Lower lobe of right lung (tissue), 2 donors: ENCODE measurements at places on chromosomes 7 and 10. TPM values are rescaled to one million over a fixed set of nuclear protein-coding genes. Genes with fewer than 3 reads are reported as not detected.

DNA sequence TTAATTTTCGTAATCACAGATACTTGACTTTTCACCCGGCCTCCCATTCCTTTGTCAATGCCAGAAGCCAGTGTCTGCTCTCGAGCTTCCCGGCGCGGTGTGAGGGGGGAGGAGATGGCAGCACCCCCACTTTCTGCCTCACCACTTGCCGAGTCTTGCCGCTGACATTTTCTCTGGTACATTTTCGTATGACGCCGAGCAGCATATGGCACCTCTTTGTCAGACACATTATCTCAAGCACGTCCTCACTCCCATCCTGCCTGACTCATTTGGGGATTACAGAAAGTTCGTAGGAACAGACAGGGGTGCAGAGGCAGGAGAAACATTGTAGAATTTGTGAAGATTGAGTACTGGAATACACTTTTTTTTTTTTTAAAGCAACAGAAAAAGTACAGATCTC lies 60.8 kb upstream of the SORCS3 start:
- no peak overlapping the region for H3K27ac ChIP-seq
- no peak for DNase-seq
- H3K36me3 ChIP-seq: no peaks in the 10 kb centered on the region
- H3K4me3 ChIP-seq: no peak overlapping the region
- H3K27me3 ChIP-seq: peaks cover 6% of the 10 kb centered on the region

DNA sequence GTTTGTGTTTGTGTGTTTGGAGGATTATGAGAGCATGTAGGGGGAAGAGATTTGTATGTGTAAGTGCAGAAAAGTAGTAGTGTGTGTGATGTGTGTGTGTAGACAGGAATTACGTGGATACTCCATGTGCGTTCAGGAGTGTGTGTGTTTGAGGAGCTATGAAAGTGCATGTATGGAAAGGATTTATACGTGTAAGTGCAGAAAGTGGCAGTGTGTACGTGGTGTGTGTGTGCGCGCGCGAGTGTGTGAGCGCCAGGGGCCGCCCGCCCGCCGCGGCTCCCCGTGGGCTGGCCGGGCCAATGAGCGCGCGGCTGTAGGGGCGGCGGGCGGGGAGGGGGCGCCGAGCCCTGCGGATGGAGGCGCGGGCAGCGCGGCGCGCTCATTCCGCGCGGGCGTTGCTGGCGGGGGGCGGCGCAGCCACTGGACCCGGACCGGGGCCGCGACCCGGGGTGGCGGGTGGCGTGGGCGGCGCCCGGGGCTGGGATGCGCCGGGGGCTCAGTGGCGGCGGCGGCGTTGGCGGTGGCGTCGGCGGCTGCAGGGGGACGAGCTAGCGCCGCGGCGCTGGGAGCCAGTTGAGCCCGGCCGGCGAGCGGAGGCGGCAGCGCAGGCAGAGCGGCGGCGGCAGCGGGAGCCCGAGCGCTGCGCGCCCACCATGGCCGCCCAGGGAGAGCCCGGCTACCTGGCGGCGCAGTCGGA lies at the start of gene BICC1:
Gene BICC1, plus strand, starts transcription at position 382 of the 697 bp plus-strand sequence. Its CDS starts 272 bp downstream, at position 654.
- peak within 1 kb of the TSS; percentile 64 for H3K4me3 ChIP-seq
- no peak for DNase-seq
- no peaks in the 10 kb centered on the region for H3K36me3 ChIP-seq
- peaks cover 29% of the 10 kb centered on the region for H3K27me3 ChIP-seq
- H3K27ac ChIP-seq: peak within 1 kb of the TSS; percentile 76
- H3K4me1 ChIP-seq: peaks cover 14% of the 10 kb centered on the region

DDC gene
- 3.0 TPM for total RNA-seq

DNA sequence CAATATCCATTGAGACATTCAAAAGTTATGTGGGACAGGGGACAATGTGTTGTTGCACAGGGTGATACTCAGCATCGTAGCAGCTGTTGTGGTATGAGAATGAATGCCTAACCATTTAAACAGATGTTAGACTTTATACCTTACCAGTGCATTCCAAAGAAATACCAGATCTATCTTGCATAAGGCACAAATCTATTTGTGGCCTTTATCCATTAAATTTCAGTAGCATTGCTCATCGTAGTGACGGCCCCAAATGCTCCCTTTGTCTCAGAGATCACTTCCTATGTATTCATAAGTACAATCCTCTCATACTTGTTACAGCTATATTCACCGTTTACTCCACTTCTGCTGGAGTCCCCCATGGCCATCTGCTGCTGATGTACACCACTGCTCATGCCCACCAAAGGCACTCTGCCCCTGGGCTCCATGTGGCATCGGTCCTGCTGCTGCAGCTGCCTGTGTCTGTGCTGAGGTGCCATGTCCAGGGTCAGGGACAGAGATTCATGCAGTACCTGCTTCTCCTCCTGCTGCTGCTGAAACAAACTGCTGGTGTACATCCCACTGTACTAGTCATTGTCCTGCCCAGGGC lies 96.3 kb downstream of the CPED1 start:
- no peaks in the 10 kb centered on the region for H3K36me3 ChIP-seq
- no peak overlapping the region for H3K4me3 ChIP-seq
- no peak overlapping the region for H3K27ac ChIP-seq
- DNase-seq: no peak
- H3K4me1 ChIP-seq: no peaks in the 10 kb centered on the region

DNA sequence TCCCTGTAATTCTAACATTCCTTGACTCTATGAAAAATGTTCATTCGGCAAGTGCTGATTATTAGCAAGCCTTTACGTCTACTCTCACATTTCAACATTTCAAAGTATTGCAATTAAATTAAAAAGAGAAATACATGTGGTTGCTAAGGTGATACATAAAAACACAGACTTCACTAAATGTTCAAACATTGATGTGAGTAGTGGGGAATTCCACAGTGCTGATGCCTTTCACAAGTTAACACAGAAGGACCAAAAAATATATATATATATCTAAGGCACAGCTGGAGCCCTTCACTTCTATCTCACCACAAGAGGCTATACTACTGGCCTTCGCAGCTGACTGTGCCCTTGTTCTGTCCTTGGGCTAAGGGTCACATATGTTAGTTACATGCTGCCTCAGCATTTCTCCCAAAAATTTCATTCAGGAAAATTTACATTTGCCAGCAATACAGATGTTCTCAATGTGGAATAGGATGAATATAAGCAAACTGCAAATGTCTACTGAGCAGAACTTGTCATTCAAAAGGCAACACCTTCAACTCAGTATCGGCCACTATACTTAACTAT lies 13.9 kb downstream of the CTTNBP2 start:
- no peak overlapping the region for H3K27ac ChIP-seq
- H3K4me1 ChIP-seq: no peaks in the 10 kb centered on the region
- no peaks in the 10 kb centered on the region for H3K36me3 ChIP-seq

SLC13A1 gene
- total RNA-seq: not detected

DNA sequence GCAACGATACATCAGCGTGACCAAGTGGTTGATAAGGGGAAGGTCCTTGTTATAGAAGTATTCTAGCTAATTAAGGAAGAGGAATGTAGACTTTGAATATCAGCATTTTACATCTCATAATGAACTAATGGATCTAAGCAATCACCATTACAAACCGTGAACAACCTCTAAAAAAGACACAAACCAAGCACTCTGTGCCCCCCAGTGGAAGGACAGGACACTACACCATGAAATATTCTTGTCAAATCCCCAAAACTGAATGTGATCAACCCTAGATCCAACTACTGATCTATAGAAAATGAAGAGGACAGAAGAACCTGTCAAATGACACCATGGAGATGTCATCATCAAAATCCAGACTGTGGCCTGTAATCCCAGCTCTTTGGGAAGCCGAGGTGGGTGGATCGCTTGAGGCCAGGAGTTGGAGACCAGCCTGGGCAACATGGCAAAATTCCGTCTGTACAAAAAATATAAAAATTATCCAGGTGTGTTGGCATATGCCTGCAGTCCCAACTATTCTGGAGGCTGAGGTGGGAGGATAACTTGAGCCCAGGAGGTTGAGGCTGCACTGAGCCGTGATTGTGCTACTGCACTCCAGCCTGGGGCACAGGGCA lies 111.3 kb upstream of the CARD11 start:
- H3K36me3 ChIP-seq: no peaks in the 10 kb centered on the region
- H3K27me3 ChIP-seq: peaks cover 4% of the 10 kb centered on the region
- H3K4me3 ChIP-seq: no peak overlapping the region
- no peak for DNase-seq
- no peaks in the 10 kb centered on the region for H3K4me1 ChIP-seq
